Stimulated activated CD4-positive, alpha-beta T cell treated with anti-CD3 and anti-CD28 coated beads, Interleukin-4, amount 100 ng/mL, for 48 hours (primary cell): ENCODE measurements at places on chromosomes 6 and 20.
A peak's percentile ranks its signal among the peaks of the same experiment; 100 is the strongest.

DNA sequence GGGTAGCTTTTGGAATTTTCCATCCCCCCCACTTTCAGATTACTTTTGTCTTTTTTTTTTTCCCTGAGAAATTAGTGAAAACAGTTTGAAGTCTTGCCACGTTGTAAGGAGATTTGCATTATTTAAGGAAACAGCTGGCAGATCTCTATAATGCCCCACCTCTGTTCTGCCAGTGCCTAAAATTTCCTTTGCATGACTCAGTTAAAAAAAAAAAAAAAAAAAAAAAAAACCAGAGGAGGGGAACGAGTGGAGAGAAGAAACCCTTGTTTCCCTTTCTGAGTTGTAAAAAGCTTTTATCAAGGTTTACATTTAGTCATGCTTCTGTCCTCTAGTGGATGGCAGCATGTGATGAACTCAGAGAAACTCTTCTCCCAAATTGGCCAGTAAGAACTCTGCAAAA is 33.5 kb downstream of the CARMIL1 start:
- DNase-seq: no peak

GRCh38 chr20:6295867-6296256 is 173.0 kb upstream of the FERMT1 start:
- DNase-seq: no peak

DNA sequence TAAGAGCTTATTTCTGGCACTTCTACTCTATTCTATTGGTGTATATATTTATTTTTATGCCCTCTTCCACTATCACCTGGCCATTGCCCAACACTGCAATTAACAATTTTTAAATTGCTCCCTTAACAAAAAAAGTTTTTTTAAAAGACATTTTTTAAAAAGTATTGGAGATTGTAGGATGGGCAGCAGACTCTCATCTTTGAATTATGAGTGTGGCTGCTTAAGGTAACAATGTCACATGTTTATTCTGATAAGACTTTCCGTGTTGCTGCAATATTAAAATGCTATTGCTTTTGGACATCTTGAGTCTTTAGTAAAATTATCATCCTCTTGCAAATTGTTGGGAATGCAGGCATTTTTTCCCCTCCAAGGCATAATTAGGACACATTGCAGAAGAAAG is 31.4 kb downstream of the SMOC2 start:
- no peak for DNase-seq

DNA sequence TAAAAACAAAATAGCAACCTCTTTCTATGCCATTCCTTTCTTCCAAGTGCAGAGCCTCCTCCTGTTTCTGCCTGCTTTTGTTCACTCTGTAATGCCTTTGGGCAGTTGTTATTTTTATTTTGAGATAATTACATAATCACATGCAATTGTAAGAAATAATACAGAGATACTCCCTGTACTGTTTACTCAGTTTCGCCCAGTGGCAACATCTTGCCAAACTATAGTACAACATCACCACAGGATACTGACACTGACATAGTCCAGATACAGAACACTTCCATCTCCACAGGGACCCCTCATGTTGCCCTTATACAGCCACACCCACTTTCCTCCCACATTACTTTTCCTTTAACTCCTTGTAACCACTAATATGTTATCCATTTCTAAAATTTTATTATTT is 59.7 kb downstream of the BANF2 start:
- no peak for DNase-seq

GRCh38 chr6:2733324-2733723 is 17.4 kb downstream of the MYLK4 start:
- DNase-seq: peak; percentile 36

DNA sequence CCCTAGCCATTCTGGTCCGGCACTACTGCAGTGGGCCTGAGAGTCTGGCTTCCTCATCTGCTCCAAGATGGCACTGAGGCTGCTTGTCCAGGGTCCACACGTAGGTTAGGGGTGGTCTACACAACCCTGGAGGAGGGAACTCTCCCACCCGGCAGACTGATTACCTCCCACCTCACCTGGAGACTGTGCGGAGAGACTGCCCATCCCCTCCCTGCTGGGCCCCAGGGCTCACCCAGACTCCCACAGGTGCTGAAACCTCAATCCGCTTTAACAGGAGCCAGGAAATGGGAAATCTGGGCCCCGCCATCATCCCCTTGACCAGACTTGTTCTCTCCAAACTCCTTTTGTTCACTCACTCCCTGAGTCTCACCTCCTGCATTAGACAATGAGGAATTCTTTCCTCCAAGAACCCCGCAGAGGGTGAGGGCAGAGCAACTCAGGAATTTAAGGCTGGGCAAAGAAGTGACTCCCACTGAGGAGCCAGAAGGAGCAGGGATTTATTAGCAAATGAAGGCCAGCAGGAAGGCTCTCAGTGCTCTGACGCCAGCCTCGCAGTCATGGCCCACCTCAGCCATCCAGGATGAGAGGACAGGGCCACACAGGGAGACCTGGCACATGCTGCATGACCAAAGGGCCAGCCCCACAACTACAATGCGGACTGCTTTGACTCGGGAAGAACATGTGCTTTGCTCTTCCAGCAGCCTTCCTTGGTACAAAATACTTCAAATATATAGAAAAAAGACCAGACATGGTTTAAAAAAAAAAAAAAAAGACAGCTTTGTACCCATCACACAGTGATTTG is 53.0 kb downstream of the CDK5RAP1 start:
- DNase-seq: no peak

GRCh38 chr6:42251911-42252637 is 34.4 kb upstream of the MRPS10 start:
- no peak for DNase-seq

- DNase-seq: no peak
Observed at GRCh38 chr20:22805219-22805618, 220.8 kb upstream of the FOXA2 start.

DNA sequence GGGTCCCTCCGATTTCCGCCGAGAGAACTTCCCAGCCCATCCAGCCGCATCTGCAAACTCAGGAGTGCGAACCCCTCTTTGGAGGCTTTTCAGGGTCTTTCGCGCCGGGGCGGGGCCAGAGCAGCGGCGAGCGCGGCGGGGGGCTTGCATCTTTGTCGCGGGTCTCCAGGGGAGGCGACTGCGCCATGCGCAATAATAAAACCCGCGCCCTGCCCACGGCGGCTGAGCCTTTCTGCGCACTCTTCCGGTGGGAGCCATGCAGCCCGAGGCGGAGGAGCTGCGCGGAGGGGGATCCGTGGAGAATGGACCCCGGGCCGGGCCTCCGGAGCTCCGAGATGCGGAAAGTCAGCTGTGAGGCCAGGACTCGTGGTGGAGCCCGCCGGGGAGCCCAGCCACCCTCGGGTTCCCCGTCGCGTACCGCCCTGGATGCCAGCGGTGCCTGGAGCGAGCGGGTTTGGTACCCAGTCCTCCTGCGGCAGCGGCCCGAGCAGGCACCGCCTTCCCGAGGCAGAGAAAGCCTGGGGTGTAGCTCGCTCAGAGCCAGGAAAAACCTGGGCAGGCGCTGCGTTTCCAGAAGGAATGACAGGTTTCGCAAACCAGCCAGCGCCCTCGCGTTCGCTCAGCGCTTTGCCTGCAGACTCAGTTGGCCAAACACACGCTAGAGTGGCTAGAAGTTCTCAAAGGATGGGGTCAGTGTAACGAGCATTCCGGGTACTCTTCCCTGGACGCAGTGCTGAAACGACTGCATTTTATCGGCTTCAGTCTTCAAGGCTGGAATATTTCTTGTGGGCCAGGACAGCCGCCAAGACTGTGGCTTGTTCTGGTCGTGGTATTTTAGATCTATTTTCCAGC is 1.2 kb downstream of the AKAP12 start:
- no peak for DNase-seq

GRCh38 chr20:36847009-36847709 is 28.8 kb upstream of the TLDC2 start:
- no peak for DNase-seq

DNA sequence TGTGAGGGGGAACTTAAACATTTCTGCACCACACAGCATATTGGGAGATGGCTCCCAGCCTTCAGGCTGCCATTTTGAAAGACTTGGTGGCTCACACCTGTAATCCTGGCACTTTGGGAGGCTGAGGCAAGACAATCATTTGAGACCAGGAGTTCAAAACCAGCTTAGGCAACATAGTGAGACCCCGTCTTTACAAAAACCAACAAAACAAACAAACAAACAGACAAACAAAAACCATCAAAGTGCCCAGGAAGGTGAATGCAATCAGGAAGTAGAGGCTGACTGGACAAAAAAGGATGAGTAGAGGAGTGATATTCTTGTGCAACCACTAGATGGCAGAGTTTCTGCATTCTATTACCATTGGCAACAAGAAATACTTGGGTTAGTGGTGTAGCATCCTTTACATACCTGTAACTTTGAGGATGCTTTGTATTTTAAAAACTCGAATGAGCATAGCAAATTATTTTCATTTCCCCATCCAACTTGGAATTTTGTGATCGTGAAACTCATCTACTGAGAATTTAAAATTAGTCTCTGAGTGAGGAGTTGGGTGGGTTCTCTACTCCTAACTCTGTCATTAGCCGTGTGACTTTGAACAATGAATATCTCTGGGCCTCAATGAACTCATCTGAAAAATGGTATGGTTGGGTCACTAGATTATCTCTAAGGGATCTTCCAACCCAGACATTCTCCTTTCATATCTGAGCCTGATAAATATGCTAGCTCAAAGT is 84.4 kb downstream of the CRYBG1 start:
- no peak for DNase-seq

GRCh38 chr20:31845300-31845863 is at the start of gene FOXS1:
TSS of gene FOXS1 (minus strand) at chr20:31845604. CDS start at chr20:31845542, 62 bp downstream.
- no peak for DNase-seq

GRCh38 chr6:169604076-169604475 is 97.8 kb downstream of the WDR27 start:
- DNase-seq: no peak

DNA sequence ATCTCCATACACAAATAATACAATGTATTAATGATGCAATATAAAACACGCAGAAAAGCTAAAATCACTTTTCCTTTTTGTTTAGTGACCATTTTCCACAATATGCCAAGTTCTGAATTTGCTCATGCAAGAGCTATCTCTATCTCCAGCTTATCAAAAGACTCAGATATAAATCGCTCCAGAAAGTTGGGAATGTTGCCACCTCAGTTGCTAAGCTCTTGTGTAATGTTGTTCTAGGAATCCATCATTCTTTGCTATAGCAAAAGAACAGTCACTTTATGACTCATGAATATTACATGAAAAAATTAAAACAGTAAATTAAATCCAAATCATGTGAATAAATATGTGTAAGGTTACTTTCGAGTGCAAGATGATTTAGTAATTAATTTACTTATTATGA is 8.7 kb downstream of the PLAGL1 start:
- no peak for DNase-seq

DNA sequence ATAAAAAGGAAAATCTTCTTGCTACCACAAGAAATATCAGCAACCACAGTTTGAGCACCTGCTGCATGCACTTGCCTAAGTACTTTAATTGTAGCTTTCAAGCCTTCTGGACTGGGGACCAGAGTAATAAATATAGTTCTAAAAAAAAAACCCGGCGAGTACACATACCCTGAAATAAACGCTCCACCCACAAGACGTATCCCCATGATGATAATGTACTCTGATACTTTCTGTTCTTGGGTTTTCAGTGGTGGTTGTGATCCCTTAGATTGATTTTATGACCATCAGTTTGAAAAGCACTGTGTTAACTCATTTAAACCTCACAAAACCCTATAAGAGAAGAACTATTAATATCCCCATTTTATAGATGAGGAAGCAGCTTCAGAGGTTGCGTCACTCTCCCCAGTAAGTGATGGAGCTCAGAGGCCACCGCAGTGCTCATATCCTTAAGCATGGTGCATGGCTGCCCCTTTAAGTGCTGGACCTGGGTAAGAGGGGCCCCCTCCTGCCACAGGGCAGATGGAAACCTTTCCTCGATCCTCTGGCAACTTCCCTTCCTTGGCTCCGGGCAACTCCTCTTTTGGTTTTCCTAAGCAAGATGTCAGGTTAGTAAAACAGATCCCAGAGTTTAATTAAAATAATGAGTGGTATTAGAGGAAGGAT is 67.3 kb downstream of the KCNB1 start:
- no peak for DNase-seq

- DNase-seq: no peak
Observed at GRCh38 chr6:85591207-85591606, 2.5 kb downstream of the SNX14 start.

DNA sequence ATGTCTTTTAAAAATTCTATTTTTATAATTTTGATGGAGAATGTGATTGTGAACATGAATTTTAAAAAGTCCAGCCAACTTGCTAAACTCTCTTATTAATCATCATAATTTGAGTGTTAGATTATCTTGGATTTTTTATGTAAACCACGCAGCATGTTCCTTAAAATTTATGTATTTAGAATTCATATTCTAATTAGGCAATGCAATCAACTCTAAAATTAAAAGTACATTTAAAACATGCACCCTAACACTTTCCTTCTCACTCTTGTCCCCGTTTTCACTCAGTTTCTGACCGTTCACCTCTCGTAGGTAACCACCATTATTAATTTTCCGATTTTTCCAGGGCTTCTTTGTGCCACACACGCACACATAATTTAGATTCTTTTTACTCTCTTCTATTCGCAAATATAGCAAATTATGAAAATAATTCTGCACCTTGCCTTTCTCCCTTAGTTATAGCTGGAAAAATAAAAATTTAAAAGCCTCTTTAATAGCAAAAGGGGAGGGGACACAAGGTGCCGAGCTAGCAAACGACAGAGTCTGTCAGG is 329 bp upstream of the ZKSCAN3 start:
- no peak for DNase-seq

DNA sequence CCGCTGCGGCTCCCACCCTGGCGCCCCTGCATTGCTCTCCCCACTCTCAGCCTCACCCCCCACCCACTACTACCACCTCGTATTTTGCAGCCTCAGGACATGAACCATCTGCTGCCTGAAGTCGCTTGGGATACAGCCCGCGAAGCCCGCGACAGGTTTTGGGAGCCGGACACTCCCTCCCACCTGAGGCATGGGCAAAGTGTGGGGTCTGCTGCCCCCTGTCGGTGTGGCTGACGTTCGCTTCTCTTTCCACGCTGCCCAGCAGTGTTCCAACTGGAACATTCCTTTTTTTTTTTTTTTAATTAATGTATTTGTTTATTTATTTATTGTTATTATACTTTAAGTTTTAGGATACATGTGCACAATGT is 15.3 kb upstream of the LPA start:
- no peak for DNase-seq

GRCh38 chr6:24522228-24523176 is 27.7 kb downstream of the ALDH5A1 start:
- no peak for DNase-seq

DNA sequence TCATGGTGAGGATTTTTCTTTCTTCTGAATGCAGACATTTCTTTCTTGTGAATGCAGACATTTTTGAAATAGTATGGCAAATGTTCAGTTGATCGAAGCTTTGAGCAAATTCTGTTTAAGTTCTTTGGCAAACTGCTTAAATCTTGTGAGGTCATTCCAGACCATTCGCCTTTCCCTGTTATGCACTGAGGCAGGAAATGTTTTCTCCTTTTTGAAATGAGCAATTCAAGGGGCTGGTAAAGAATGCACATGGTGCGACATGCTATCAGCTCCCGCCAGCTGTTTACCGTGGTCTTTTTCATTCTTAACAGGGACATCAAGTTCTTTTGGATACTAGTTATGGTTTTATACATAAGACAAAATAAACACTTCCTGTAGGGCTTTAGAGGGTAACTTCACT is 112.0 kb upstream of the CCN2 start:
- DNase-seq: no peak

GRCh38 chr6:81169166-81169565 is 583.3 kb downstream of the TENT5A start:
- DNase-seq: no peak
